ENCODE measurements at places on chromosomes 2 and 18.
A peak's percentile ranks its signal among the peaks of the same experiment; 100 is the strongest.

GRCh38 chr2:227082286-227082685 is 81.7 kb downstream of the COL4A4 start:
- no peak for DNase-seq

DNA sequence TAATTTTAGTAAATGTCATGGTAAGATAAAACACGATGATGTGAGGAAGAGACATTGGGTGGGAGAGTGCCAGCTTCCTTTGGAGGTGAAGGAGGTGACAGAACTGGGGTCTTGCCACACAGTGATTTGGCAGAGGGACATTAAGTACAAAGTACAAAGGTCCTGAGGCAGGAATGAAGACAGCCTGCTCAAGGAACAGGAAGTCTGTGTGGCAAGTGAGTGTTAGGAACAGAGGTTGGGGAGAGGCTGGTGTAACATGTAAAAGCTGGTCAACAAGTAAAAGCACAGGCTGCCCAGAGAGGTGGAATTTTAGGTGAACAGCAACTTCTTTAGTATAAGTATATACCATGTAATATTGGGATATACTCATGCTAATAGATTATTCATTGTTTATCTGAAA is 73.1 kb downstream of the INPP5D start:
- no peak for DNase-seq

DNA sequence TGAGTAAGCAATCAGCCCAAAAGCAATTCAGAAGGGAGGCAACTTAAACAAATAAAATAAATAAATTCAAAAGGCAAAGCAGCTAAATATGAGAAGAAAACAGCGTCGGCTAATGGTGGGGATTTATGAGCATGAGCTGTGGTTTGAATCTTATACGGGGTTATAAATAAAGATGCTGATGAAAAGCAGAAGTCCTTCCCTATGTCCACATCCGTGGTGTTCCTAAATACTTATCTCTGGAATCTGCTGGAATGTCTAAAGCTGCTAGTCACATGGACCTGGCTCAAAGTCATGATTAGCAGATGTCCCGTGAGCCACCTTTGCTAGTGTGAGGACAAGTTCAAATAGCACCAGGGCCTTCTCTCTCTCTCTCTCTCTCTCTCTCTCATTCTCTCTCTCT is 33.8 kb downstream of the SMIM21 start:
- no peak for DNase-seq

DNA sequence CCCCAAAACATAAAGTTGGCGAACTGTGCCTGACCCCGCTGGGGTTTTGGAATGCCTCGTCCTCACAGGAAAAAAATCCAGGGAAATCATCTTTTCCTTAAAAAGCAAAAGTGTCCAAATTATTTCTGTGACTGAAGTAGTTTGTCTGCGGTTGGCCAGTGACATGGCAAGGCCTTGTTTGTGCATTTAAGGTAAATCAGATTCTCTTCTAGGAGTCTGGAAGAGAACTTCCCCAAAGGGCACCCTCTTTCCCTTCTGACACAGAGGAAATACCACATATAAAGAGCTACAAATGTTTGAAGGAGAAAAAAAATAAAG is 737 bp upstream of the CYB5A start:
- DNase-seq: no peak

DNA sequence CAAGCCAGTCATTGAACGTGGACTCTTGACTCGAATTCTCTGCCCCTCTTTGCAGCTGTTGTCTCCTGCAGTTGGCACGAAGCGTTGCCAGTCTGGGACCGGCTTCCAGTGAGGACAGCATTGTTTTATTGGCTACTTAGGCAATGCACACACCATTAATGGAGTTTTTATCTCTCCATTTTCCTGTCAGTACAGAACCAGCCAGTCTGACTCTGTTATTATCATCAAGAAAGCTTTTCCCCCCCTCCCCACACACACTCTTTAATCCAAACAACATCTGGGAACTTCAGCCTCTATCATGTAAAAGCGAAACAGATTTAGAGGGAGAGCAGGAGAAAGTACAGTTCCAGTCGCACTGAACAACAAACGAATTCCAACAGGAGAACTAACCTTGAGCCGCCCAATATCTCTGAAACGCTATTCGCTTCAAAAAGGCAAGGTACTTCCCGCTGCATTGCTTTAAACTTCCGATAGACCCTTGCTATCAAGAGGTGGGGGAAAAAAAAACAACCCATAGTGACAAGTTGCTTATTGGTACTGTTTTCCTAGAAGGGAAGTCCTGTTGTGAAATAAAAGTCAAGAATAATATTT is 38.2 kb downstream of the ACVR1 start:
- no peak for DNase-seq

DNA sequence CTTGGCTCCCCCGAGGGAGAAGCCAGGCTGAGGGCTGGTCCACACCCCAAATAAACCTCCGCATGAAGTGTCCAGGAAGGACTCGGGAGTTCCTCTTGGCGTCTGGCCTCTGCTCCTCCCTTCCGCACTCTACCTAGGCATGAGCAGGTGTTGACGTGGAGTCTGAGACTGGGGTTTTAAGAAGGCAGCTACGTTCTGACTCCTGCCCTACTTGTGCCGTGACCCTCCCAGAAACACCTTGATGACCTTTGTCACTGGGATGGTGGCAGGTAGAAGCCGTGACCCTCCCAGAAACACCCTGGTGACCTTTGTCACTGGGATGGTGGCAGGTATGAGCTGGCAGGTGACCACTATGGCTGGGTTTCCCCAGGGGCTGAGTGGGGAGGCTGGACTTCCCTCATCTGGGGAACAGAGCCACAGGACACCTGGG is 54.8 kb downstream of the HS6ST1 start:
- DNase-seq: no peak

DNA sequence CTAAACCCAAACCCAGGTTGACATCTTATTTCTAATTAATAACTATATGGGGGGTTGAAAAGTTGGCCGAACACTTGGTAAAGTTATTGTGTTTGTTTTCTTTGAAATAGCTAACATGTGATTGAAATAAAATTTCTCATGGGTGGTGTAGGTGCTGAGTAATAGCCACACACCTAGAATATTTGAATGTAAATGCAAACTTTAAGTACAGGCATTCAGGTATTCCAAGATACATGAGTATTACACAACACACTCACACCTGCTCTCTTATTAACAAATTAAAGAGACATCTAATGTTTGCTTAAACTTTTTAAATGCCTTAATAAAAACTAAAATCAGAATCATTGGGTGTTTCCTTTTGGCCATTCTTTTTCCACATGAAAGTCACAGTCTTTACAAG is 165.5 kb downstream of the EHBP1 start:
- no peak for DNase-seq

GRCh38 chr2:36663851-36664695 is 32.4 kb upstream of the VIT start:
- peak; percentile 62 for DNase-seq

DNA sequence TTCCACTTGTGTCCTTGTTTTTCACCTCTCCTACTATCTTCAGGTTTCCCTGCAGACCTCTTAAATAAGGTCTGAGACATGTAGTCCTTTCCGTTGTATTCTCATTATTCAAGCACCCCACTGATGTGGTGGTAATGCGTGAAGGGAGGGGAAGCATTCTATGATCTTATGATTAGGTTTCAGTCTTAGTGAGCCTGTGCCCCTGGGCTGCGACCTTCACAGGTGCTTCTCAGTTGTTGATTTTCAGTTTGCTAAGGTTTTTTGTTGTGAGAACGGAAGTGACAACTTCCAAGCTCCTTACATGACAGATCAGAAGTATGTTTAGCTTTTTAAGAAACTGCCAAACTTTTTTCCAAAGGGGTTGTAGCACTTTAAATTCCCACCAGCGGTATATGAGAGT is 41.3 kb downstream of the VPS54 start:
- no peak for DNase-seq

DNA sequence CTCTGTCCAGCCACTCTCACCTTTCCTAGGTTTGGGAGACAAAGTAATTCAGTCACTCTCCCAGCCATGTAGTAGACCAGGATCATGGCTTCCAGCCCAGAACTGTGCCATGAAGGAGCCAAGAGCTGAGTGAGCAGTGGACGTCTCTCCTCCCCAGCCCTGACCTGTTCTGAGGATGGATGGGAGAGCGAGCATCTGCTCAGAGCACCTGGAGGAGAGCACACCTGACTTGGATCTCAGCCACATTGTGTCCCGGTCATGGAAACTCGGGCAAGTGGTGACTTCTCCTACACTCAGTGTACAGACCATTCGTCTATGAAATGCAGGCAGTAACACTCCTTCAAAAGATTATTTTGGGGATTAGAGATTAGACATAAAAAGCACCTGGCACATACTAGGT is 299.7 kb downstream of the TNS1 start:
- DNase-seq: no peak

GRCh38 chr2:232779934-232780333 is 3.6 kb upstream of the KCNJ13 start:
- peak; percentile 28 for DNase-seq

GRCh38 chr18:42264497-42264896 is 309.5 kb downstream of the PIK3C3 start:
- no peak for DNase-seq

DNA sequence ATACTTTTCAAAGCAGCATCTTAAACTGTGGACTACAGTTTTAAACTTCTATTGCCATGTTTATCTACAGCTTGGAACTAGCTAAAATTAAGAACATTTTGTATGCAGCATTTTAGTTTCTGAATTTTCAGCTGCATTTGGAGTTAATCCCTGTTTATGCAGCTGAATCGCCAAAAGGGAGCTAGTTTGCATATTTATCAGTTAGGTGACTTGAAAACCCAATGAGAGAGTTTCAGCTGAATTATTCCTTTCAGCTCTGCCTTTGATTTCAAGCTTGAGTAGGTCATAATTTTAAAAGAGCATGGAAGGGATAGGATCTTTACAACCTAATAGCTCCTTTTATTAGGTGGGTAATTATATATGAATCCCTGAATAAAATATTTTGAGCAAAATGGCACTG is 692.6 kb downstream of the MBD2 start:
- no peak for DNase-seq

GRCh38 chr2:120401275-120402066 is 55.5 kb downstream of the INHBB start:
- DNase-seq: no peak
